ENCODE measurements at places on chromosomes 11 and 22.
A peak's percentile ranks its signal among the peaks of the same experiment; 100 is the strongest.

DNA sequence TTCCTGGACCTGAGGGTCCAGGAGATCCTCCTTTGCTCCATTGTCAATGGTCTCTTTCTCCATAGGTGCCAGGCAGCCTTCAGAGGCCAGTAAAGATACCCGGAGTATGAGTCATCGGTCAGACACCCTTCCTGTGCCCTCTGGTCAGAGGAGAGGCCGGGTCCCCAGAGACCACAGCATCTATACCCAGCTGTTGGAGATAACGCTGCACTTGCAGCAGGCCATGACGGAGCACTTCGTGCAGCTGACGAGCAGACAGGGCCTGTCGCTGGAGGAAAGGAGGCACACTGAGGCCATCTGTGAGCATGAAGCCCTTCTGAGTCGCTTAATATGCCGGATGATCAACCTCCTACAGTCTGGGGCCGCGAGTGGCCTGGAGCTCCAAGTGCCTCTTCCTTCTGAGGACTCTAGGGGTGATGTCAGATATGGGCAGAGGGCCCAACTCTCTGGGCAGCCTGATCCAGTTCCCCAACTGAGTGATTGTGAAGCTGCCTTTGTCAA is at the start of gene ACCSL:
ACCSL (plus strand) TSS at position 51 of the 501 bp plus-strand sequence; CDS start at position 107, 56 bp downstream.
- no peak for DNase-seq

GRCh38 chr11:69174841-69175240 is 19.1 kb downstream of the SMIM38 start:
- no peak for DNase-seq

- DNase-seq, result no peak
Measured at GRCh38 chr11:5229356-5229755, 2.5 kb upstream of the HBB start.

GRCh38 chr11:126416542-126417090 is 61.1 kb downstream of the ST3GAL4 start:
- DNase-seq, result peak; percentile 59

- DNase-seq, result no peak
Measured at GRCh38 chr11:57239348-57239747, 2.3 kb upstream of the APLNR start.

GRCh38 chr11:46655631-46656030 is 38.3 kb downstream of the ATG13 start:
- DNase-seq, result no peak

GRCh38 chr11:35211952-35212351 is 73.0 kb downstream of the CD44 start:
- DNase-seq, result no peak

GRCh38 chr11:9651899-9652748 is 11.8 kb upstream of the SWAP70 start:
- DNase-seq, result no peak

- no peak for DNase-seq
Measured at GRCh38 chr11:62373464-62374119, 36.3 kb downstream of the ASRGL1 start.

DNA sequence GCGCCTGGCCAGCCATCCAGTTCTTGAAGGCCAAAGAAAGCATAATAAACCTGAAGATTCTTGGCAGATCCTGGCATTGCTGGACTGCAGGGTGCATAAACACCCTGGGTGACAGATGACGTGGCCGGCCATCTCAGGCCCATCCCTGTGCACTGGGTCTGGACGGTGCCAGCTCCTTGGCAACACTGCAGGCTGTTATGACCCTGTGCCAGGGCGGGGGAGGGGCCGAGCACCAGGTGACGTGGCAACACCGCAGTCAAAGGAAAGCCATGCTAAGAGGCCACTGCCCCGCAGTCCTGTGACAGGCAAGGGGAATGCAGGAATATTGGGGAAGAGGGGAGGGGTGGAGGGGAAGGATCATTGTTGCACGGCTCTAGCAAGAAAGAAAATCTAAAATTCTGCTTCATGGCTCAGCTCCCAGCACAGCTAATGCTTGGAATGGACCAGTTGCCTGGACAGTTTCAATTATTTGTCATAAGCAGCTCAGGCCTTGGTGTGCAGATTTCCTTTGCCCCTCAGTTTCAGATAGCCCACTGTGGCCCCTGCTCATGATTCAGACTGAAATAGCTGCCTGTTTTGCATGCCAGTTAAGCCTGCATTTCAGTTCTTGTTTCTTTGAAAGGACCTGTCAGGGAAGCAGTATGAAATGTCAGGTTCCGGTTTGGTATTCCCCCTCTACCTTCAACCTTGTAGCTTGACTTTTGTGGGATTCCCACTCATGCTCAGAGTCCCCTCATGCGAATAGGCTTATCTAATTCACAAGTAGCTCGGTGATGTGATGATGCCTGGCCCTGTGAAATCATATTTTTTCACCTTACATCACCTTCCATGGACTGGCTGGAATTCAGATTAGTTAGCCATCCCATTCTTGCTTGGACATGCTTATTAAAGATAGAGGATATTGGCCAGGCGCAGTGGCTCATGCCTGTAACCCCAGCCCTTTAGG is 29.7 kb upstream of the DDX6 start:
- DNase-seq, result no peak

- no peak for DNase-seq
Measured at GRCh38 chr11:68010090-68011041, at the start of gene ALDH3B1. Gene ALDH3B1 (plus strand): TSS chr11:68010327. CDS start chr11:68015298, 4,971 bp downstream.

- DNase-seq, result no peak
Measured at GRCh38 chr11:127071606-127072005, 71.0 kb upstream of the KIRREL3 start.

DNA sequence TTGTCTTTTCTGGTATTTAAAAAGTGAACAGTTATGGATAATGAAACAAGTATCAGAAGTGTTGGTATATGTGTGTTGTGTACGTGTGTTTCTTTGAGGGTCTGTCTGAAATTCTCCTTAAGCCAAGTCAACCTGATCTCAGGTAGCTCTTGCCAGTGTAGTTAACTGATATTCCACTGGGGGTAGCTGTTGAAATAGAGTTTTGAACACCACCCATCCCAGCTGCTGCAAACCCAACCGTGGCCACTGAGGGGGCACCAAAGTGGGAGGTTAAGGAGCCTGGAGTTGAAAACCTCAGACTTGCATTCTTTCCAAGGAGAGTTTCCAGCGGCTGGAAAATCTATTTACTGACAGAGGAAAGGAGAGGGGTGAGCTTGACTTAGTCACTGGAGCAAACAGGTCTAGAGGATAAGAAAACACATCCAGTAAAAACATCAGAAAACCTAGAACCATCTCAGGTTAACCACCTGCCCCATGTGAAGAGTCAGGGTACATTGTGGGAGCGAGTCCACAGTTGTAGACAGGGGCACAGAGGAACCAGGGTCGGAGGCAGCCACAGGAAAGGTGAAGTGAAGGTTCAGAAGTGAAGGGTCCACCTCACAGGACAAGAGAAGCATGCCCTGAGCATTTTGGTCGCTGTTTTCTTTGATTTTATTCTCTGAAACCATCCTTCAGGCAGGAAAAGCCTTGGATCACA is 8.8 kb upstream of the CUL5 start:
- DNase-seq, result no peak

GRCh38 chr11:99638073-99638553 is 617.4 kb downstream of the CNTN5 start:
- DNase-seq, result no peak

DNA sequence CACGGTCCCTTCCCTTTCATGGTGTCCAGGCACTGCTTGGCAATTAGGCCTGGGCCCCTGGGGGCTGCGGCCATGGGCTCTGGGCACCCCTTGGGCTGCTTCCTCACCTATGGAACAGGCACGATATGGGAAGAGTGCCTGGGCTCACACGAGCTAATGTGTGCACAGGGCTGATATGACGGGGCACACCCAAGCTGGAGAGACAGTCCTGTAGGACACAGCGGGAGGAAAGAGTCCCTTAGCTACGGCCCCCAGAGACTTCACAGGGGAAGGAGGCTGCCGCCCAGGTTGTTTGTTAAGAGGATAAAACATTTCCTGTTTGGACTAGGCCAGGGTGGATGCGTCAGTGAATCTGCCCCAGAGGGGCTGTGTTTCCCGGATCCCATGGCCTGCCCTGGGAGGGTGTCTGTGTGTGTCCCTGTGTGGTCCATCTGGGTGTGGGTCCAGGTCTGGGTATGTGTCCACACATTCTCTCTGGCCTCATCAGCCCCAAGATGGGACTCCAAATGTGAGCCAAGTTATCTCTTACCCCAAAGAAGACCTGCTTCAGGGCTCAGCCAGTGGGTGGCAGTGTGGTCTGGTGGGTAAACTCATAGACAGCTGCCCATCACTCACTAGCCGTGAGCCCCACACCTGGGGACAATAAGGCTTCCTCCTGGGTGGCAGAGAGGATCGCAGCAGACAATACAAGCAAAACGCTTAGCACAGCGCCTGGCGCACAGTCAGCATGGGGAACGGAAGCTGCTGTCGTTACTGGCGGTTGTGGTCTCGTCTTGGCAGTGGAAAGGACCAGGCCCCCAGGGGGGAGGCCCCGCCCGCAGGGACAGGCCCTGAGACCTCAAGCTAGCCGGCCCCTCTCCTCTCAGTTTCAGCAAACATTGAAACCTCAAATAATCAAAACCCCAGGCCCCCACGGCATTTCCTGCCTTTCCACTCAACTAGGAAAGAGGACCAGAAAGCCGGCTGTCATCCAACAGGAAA is 3.2 kb upstream of the EMID1 start:
- peak; percentile 35 for DNase-seq
